ENCODE measurements at places on chromosomes 16 and 17.

DNA sequence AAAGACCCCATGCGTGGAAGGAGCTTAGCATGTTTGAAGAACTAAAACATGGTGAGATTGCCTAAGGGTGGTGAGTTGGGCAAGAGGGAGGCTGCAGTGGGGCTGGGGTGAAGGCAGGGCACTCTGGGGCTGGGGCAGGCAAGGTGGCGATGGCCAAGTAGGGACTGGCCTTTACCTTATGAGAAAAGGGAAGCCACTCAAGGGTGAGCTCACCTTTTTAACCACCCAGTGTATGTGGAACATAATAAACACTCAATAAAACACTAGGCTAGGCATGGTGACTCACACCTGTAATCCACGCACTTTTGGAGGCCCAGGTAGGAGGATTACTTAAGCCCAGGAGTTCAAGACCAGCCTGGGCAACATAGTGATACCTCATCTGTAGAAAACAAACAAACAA lies 37.7 kb downstream of the LYRM9 start:
- no peak for DNase-seq

- no peak for DNase-seq
Observed at GRCh38 chr17:43380307-43380706, 18.5 kb upstream of the ARL4D start.

DNA sequence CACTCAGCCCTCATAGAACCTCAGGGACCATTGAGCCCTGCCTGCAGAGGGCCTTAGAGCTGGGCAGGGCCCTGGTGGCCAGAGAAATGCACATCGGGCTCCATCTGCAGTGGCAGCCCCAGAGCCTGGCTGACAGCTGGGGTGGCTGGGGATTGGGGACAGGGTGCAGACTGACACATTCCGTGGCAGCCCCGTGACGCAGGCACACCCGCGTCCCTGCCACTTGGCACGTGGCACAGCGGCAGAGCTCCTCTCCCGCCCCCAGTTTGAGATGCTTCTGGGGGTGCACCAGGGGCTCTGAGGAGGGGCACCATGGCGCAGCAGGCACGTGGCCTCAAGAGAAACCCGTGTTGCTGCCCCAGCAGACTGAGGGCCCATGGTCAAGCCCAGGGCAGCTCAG lies 2.2 kb downstream of the FBXL16 start:
- DNase-seq, result no peak

GRCh38 chr17:73285603-73285908 lies 23.9 kb upstream of the CPSF4L start:
- no peak for DNase-seq

- peak; percentile 93 for DNase-seq
Observed at GRCh38 chr17:76726231-76726775, at the start of gene JMJD6. JMJD6 (minus strand) TSS chr17:76726606; CDS start chr17:76726475, 131 bp downstream.

GRCh38 chr17:9247401-9247938 lies 226.2 kb downstream of the NTN1 start:
- DNase-seq, result no peak

DNA sequence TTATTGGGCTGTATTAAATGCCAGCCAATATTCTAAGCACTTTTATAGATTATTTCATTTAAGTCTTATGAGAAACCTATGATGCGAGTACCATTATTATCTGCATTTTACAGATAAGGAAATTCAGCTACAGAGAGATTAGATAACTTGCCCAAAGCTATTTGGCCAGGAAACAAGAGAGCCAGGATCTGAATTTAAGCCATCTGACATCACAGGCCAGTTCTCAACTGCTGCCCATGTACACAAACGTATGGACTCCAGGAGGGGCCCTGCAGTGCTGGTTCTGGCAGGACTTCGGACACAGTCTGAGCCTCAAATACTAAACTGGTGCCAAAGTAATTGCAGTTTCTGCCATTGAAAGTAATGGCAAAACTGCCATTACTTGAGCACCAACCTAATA lies 40.2 kb downstream of the CPPED1 start:
- DNase-seq, result no peak

GRCh38 chr16:89924297-89924924 lies 1.3 kb downstream of the TUBB3 start:
- no peak for DNase-seq

DNA sequence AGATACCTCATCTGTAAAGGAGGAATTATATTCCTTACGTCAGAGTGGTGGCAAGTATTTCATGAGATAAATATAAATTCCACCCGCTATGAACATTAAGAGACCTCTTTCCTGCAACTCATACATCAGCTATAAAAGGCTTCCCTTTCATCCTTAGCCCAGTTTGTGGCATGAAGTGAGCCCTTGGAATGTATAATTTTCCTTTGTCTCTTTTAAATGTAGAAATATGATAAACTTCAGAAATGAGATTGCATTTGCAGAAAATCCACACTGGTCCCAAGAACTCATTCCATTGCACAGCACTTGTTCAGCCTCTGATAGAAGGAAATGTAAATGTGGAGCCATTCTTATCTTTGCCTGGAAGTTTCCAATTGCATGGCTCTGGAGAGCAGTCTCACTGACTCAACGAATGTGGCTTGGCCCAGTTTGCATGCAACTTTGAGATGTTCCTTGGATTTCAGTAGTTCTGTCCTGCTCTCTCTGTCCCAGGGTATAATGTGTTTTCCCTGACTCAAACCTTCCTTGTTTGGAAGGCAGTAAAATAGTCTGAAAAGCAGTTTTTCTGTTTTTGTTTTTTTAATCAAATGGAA lies 746.4 kb downstream of the CDH11 start:
- no peak for DNase-seq

GRCh38 chr17:1011760-1012735 lies 15.1 kb downstream of the TIMM22 start:
- no peak for DNase-seq

DNA sequence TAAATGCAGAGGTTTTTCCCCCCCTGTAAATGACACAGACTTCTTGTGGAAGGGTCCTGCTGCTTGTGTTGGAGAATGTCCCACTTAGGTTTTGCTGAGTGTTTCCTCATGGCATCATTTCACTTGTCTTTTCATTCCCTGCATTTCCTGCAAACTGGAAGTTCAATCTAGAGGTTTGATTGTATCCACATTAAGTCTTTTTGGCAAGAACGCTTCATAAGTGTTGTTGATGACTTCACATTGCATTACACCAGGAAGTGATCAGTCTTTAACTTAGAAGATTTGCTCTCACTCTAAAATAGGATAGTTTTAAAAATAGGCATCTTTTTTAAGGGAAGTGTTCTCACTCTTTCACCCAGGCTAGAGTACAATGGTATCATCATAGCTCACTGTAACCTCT lies 67.2 kb downstream of the RPTOR start:
- no peak for DNase-seq

DNA sequence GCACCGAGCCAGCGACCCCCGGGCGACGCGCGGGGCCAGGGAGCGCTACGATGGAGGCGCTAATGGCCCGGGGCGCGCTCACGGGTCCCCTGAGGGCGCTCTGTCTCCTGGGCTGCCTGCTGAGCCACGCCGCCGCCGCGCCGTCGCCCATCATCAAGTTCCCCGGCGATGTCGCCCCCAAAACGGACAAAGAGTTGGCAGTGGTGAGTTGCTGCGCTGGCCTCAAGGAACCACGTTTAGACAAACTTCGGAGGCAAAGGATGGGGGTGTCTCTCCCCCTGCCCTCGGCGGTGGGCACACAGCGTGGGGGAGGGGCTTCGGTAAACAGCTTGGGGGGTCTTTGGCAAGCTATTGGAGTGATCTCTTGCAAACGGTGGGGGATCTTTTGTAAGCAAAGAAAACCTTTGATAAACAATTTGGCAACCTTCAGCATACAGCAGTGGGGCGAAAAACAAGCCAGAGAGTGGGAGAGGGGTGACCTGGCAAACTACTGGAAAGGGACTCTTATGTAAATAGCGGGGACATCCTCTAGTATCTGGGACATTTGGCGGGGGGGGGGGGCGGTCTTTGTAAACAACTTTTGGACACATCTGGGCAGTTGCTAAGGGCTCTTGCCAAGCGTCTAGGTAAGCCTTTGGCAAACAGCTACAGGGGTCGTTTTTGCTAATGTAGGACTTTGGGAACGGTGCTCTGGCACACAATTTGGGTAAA lies 587 bp downstream of the MMP2 start:
- no peak for DNase-seq

GRCh38 chr17:32504166-32504990 lies 17.6 kb downstream of the CDK5R1 start:
- DNase-seq, result no peak

DNA sequence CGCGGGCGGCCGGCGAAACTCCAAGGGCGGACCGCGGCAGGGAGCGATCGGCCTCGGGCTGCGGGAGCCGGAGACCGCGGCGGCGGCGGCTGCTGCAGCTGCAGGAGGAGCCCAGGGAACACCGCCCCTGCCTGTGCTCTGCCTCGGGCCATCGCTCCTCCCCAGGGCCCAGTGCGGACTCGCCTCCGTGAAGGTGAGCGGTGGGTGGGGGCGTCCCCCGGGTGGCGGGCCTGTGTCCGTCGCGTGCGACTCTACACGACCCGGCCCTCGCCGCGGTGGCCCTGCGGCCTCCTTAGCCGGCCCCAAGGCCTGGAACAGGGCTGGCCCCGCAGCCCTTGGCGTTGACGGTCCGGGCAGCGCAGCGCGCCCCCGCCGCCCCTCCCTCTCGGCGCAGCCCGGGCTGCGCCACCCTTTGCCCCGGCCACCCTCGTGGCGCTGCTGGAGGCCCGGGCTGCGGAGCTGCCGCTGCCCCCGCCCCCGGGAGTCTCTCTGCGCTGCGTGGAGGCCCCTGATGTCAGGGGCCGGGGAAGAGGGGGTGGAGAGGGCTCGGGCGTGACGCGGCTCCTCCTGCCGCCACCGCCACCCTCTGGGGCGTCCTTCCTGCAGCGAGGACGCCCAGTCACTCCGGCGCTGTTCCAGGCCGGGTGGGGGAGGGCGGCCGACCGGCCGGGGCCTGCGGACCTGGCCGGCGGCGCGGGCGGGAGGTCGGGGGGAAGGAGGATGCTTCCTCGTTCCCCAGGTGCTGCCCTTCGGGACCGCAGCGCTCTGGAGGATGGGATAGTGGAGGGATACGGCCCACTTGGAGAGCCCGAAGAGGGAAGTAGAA lies 485 bp downstream of the DYNLL2 start:
- peak; percentile 39 for DNase-seq

GRCh38 chr16:68506331-68507053 lies 32.6 kb upstream of the ZFP90 start:
- no peak for DNase-seq

- no peak for DNase-seq
Observed at GRCh38 chr16:86868786-86869185, 290.4 kb downstream of the FOXL1 start.

GRCh38 chr17:36512641-36513040 lies 22.0 kb downstream of the MYO19 start:
- no peak for DNase-seq

DNA sequence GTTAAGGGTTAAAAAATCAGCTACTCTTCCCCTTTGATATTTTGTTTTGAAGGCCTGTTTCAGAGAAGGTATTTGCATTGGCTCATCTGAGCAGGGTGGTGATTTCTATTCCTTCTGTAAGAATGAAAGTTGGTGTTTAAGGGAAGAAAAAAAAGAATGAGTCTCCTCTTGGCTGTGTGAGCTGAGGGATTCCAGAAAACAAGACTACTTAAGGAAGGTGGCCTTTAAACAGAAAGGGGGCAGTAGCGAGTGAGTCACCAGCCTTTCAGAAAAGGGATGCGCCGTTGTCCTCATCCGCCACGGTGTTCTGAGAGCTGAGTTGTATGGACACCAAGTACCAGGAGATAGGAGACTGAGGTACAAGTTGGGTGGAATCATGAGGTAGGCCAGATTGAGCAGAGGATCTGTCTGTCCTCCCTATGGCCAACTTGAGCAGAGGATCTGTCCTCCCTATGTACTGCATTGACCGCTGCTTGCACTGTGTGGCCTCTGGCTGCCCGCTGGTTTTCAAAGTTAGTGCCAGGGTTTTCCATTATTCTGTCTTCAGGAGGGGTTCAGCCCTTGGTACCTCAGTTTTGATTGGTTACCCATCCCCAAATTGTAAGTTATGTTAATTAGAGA lies 8.2 kb downstream of the PRKCA start:
- no peak for DNase-seq

DNA sequence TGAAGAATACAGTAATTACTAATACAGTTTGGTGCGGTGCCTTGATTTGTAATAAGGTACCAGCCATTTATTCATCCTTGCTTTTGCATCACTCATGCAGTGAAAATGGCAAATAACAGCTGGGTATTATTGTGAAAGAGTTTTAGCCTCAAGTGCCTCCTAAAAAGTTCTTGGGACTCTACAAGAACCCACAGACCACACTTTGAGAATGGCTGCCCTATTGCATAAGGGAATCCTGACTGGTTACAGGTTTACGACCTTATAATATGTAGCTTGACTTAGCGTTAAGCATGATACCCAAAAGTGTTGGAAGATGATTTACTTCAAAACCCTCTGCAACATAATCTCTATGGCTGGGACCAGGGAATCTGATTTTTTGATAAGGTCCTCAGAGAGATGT lies 4.2 kb downstream of the MYH13 start:
- no peak for DNase-seq

DNA sequence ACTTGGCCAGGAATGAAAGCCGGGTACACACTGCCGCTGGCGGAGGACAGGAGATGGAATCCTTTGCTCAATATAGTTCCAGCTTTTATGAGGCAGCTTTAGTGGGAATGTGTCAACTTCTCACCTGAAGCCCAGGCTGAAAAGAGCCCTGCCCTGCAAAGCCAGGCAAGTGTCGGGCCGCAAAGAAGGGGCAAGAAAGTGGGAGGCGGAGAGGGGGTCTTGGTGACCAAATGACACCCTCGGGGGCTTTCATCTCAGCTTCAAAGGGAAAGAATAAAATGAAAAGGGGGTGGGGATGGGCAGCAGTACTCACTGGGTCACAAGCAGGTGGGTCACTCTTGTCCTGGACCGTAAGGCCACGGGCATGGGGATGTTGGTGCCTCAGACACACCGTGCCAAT lies 62.9 kb downstream of the C16orf95 start:
- no peak for DNase-seq

DNA sequence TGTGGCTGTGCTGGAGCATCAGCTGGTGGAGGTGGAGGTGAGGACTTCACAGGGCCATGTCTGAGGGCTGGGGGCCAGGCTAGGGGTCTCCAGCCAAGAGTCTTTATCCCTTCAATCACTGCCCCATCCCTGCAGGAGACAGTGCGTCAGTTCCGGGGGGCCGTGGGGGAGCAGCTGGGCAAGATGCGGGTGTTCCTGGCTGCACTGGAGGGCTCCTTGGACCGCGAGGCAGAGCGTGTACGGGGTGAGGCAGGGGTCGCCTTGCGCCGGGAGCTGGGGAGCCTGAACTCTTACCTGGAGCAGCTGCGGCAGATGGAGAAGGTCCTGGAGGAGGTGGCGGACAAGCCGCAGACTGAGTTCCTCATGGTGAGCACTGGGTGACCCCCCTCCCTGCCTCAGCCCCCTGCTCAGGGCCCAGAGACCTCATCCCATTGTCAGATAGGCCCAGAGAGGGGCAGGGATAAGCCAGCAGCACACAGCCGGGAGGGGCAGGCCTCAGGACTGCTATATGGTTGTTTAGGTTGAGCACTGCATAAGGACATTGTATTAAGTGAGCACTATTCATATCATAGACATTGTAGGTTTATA lies 2.3 kb upstream of the PYDC1 start:
- no peak for DNase-seq

- no peak for DNase-seq
Observed at GRCh38 chr16:1749152-1750117, 21.9 kb downstream of the NME3 start.
